Amygdala (tissue), 56 donors: ENCODE measurements at places on chromosomes 7 and 10.
A peak's percentile ranks its signal among the peaks of the same experiment; 100 is the strongest.

- no peak for DNase-seq
Measured at GRCh38 chr7:91264924-91265681, 870 bp downstream of the FZD1 start.

DNA sequence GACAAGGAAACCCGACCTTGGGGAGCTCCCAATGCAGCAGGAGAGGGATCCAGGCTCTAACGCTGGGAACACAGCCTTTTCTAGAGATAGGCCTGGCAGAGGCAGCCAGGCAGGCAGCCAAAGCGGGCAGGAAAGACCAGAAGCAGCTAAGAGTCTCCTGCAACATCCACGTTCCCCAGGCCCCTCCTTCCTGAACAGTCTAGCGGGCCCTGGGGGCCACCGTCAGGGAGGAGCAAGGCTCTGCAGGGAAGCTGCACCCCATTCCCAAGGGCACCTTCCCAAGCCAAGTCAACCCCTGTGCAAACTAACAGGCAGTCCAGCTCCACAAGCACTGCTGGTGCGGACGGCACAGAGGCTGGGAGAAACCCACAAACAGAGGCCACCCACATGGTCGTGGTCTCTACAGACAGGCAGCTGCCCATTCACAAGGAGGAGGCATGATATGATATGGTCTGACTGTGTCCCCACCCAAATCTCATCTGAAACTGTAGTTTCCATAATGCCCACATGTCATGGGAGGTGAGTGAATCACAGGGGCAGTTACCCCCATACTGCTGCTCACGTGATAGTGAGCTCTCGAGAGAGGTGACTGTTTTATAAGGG, 115.7 kb downstream of the MAD1L1 start:
- DNase-seq, result peak; percentile 83

GRCh38 chr7:16851829-16852228, 30.0 kb downstream of the AGR3 start:
- no peak for DNase-seq

GRCh38 chr10:70432561-70433263, 8.8 kb downstream of the NODAL start:
- no peak for DNase-seq

DNA sequence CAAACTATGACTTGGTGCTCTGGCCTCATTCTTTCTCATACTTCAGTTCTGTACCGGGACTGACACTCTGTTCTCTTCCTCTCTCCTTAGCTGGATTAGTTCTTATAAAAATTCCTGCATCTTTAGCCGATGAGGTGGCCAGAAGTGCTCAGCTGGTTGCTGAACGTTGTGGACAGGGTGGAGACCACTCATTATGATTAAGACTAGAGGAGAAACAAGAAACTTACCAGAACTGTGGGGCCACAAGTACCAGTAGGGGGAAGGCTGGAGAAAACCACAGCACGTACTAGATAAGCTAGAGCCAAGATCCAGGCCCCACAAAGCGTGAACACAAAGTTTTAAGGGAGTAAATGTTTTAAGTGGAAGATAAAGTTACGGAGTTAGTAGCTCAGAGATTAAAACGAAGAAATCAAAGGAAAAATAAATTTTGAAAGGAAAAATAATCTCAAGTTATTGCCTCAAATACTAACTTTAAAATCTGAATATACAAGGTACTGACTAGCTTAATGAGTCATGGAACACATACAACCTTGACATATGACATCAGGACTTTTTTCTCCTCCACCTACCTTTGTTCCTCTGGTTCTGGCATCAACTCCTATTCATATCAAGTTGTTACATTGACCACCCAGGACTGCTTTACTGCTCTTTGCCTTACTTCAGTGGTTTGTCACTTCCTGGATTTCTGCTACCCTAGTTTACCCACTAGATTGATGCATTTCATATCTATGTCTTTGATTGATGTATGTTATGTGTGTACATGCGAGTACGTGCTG, 469.0 kb downstream of the TFEC start:
- no peak for DNase-seq

DNA sequence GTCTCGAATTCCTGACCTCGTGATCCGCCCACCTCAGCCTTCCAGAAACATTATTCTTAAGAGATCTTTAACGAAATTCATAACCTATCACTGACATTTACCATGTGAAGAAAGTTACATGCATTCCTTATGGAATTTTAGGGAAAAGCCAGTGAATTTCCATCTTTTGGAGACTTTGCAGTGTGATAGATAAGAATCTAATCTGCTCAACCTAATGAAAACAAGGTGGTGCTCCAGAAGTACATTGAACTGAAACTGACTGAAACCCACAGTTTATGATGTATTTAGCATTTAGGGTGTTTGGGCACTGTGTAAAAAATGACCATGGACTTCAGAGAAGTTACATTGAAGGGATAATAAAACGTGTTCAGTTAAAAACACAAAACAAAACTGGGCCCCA, 43.6 kb downstream of the SRI start:
- DNase-seq, result no peak

GRCh38 chr7:85159003-85159402, 27.9 kb downstream of the SEMA3D start:
- no peak for DNase-seq

- DNase-seq, result no peak
Measured at GRCh38 chr7:49523870-49524269, 249.6 kb upstream of the VWC2 start.

GRCh38 chr10:48448796-48449195, 142.3 kb downstream of the MAPK8 start:
- DNase-seq, result no peak

GRCh38 chr7:1590476-1590875, 20.6 kb upstream of the PSMG3 start:
- no peak for DNase-seq
